ENCODE measurements at places on chromosomes 12 and 14.

DNA sequence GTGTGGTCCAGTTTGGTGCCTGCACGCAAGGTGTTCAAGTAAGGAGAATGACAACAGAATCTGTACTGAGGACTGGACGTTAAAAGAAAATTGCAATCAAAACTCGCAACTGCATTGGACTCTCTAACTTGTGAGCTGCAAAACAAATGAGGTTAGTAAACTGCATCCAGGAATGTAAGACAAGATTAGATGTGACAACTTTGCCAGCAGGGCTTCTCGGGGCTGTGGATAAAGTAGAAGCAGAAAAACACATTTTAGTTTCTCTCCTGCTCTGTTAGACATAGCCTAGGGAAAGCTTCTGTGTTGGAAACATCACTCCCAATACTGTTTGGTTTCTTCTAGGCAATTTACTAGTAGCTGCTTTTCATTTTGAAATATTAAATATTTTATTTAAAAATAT, 338.2 kb upstream of the NAV3 start:
- DNase-seq: no peak

- no peak for DNase-seq
Measured at GRCh38 chr12:501722-502447, 42.1 kb downstream of the B4GALNT3 start.

GRCh38 chr14:76780058-76780345, 18.7 kb downstream of the VASH1 start:
- no peak for DNase-seq

GRCh38 chr12:45446013-45446412, 230.1 kb downstream of the ANO6 start:
- no peak for DNase-seq

- DNase-seq: no peak
Measured at GRCh38 chr12:64660237-64661018, 50.1 kb downstream of the RASSF3 start.
